Stimulated activated memory B cell treated with anti-CD40 and anti-IgM and Interleukin-4, amounts not matched to agents 10 μg/mL and 1 μg/mL and 100 μg/mL, for 72 hours (primary cell): ENCODE measurements at places on chromosomes 13 and 19.

DNA sequence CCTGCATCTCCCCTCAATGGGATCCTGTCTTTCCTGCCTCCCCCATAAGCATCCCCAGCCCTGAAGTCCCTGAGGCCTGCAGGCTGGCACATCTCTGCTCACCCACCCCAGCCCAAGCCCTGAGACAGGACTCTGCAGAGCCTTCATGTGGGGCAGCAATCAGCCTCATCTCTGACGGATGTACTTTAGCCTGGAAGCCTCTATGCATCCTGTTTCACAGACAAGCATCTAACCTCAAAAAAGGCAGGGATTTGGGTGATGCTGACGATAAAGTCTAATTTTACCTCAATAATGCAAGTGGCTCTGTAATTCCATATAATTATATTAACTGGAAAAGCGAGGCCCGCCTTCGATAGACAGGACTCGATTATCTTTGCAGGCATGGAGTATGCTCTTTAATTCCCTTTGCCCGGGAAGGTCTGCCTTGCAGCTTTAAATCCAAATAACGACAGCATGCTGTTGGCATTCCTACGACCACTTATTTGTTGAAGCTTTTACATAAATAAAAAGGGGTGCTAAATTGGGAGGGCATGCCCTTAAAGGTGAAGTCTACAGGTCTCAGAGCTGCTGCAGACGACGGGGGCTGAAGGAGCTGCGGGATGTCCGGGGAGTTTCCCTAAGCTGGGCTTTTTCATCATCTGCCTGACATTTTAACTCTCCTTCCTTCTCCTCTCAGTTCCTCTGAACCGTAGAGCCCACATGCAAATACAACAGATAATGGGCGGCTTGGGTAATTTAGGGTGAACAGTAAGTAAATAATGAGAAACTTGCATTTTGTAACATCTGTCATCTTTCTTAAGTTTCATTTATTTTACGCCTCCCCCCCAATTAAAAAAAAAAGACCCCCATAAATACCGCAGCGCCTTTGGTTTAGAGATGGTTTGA lies 211.5 kb downstream of the URI1 start:
- peak overlapping the region; percentile 61 for H3K4me3 ChIP-seq
- H3K27me3 ChIP-seq: peaks cover 7% of the 10 kb centered on the region
- no peaks in the 10 kb centered on the region for H3K36me3 ChIP-seq

- H3K27ac ChIP-seq: peak overlapping the region; percentile 87
- H3K4me1 ChIP-seq: peaks cover 31% of the 10 kb centered on the region
- H3K27me3 ChIP-seq: peaks cover 11% of the 10 kb centered on the region
- ATAC-seq: peak; percentile 57
- H3K36me3 ChIP-seq: no peaks in the 10 kb centered on the region
Observed at GRCh38 chr19:3359919-3360420, 6.4 kb upstream of the NFIC start.

- H3K36me3 ChIP-seq: no peaks in the 10 kb centered on the region
- H3K4me1 ChIP-seq: peaks cover 9% of the 10 kb centered on the region
- H3K27ac ChIP-seq: no peak overlapping the region
- no peak overlapping the region for H3K4me3 ChIP-seq
Observed at GRCh38 chr19:14337510-14337909, 43.7 kb upstream of the ADGRE5 start.

GRCh38 chr13:26716984-26717383 lies 43.6 kb downstream of the GPR12 start:
- ATAC-seq: no peak
- H3K27me3 ChIP-seq: no peaks in the 10 kb centered on the region

- no peak overlapping the region for H3K4me3 ChIP-seq
- no peaks in the 10 kb centered on the region for H3K4me1 ChIP-seq
- ATAC-seq: no peak
Observed at GRCh38 chr13:19810996-19811881, 28.5 kb upstream of the PSPC1 start.

DNA sequence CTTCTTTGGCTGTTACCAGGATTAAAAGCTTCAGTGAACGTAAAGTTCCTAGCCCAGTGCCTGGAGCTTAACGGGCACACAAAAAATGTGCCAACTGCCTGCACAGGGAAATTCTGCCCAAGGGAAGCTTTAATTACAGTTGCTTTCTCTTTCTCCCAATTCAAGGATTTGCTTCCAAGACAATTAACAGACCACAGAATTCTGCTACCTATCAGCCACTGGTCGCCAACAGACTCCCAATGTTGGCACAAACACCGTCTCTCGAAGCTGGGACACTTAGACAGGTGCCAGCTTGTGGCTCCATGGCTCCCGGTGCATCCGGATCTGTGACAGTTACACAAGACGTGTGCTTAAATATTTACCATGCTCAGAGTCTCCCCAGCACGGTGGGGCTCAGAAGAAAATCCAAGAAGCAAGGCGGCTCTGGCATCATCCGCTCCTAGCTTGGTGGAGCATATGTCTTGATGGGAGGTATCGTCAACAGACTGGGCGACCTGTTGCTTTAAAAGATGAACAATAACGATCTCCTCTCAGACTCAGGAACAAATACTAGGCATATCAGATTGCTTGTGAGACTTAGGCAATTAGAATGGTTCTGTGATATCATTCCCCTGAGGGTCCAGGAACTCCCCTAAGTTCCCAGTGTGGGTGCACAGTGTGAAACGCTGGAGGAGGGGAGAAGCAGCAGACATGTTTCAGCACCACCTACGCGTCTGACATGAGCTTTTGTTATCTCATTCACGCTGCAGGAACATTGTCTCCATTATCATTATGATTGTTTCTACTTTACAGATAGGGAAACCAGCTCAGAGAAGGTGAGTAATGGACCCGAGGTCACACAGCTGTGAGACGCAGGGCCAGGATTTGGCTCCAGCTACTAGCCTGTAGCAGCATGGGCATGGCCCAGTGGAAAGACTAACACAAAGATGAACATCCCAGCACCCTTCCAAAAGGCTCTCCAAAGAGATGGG lies 61.6 kb downstream of the ALOX5AP start:
- peak overlapping the region; percentile 62 for H3K4me3 ChIP-seq
- peak; percentile 80 for ATAC-seq
- peaks cover 27% of the 10 kb centered on the region for H3K4me1 ChIP-seq

DNA sequence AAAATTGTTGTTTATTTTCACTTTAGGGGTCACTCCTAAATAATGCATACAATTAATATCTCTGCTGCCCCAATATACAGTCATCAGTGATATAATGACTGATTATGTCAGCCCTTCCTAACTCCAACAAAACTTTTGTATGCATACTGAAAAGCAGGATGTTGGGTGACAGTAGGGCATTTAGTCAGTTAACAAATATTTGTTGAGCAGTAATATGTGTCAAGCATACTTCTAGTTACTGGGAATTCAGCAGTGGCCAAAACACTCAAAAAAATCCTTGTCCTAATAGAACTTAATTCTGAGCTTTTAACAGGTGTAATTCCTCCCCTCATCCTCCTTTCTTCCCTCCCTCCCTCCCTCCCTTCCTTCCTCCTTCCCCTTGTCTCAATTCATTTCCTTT lies 560.7 kb upstream of the KLHL1 start:
- ATAC-seq: no peak
- no peaks in the 10 kb centered on the region for H3K27me3 ChIP-seq

GRCh38 chr19:5877427-5877826 lies 7.1 kb upstream of the FUT5 start:
- H3K4me3 ChIP-seq: no peak overlapping the region
- ATAC-seq: no peak
- H3K27me3 ChIP-seq: peaks cover 46% of the 10 kb centered on the region
- H3K27ac ChIP-seq: no peak overlapping the region
- no peaks in the 10 kb centered on the region for H3K36me3 ChIP-seq
